ENCODE measurements at places on chromosomes 4 and X.

- H3K36me3 ChIP-seq, result no peaks in the 10 kb centered on the region
- no peak overlapping the region for H3K27ac ChIP-seq
- H3K27me3 ChIP-seq, result no peaks in the 10 kb centered on the region
- no peak overlapping the region for H3K4me3 ChIP-seq
- DNase-seq, result no peak
- H3K4me1 ChIP-seq, result no peaks in the 10 kb centered on the region
Measured at GRCh38 chrX:113973706-113974105, 610.2 kb upstream of the HTR2C start.

DNA sequence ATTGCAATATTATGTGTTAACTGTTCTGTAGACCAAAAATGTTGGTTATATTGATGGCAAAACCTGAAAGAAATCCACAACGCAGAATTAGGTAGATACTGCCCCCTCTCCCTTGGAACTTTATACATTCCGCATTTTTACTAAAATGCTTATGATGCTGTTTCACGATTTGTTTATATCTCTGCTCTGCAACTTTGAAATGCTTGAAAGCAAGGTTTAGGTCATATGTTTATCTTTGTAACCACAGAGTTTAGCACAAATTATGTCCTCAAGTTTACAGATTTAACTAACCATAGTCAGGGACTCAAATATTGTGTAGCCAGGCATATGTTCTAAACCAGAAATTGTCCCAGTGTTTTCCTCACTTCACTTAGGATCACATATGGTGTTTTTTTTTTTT lies 66.1 kb upstream of the H2AZ1 start:
- H3K27me3 ChIP-seq, result no peaks in the 10 kb centered on the region
- H3K27ac ChIP-seq, result no peak overlapping the region
- H3K4me3 ChIP-seq, result no peak overlapping the region
- H3K36me3 ChIP-seq, result no peaks in the 10 kb centered on the region

DNA sequence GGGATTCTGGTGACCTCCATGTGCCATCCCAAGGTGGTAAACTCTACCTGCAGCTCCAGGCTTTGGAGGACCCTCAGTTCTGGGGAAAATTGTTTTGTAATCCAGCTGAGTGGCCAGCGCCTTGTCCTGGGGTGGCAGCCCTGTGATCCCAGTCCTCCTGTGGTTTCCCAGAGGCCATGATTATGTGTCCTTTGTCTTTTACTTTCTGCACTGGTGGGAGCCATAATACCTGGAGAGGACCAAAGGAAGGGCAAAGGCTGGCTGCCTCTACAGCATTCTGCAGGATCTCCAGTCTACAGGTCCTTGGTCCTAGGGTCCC lies 64.0 kb downstream of the NBDY start:
- no peaks in the 10 kb centered on the region for H3K4me1 ChIP-seq
- DNase-seq, result no peak
- H3K27me3 ChIP-seq, result no peaks in the 10 kb centered on the region
- H3K36me3 ChIP-seq, result peaks cover 4% of the 10 kb centered on the region
- H3K4me3 ChIP-seq, result no peak overlapping the region
- H3K27ac ChIP-seq, result no peak overlapping the region

- no peak overlapping the region for H3K4me3 ChIP-seq
- H3K27me3 ChIP-seq, result no peaks in the 10 kb centered on the region
- peak overlapping the region; percentile 8 for H3K27ac ChIP-seq
- H3K4me1 ChIP-seq, result no peaks in the 10 kb centered on the region
Measured at GRCh38 chr4:89254847-89255246, 52.8 kb downstream of the GPRIN3 start.

DNA sequence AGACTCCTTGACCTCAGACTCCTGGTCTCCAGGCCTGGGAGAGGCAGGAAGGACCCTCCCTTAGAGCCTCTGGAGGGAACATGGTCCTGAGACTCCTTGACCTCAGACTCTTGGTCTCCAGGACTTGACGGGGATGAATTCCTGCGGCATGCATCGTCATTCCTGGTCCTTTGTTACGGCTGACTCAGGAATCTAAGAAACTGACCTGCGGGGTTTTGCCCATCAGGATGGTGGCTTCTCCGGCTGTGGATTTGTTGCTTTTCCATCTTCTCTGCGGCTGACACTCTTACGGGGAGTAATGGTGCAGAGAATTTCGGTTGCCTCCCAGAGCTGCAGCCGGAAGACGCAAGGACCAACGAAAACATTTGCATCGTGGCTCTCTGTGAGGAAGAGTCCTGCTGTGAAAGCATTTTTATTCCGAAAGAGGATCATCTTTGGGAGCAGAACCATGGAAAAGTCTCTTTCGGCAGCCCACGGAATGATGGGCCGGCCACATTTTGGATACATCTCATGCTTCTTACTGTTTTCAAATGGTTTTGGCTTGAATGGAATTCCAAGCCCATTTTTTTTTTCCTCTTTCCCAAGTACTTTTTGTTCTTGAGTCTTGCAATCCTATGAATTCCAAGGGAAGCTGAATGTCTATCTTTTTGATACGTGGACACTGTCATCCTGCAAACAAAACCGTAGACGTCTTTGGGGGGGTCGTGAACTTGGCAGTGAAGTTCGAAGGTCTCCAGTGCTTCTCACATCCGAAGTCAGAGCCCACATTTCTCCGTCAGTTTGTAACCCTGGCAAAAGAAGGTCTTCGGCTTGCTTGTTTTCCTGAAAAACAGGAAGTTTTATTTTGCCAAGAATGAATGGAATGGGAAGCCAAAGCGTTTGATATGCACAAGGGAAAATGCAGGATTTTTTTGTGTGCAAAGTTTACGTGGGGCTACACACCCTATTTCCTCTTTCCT lies 36.5 kb downstream of the SHOX start:
- no peak overlapping the region for H3K27ac ChIP-seq
- no peaks in the 10 kb centered on the region for H3K27me3 ChIP-seq
- no peaks in the 10 kb centered on the region for H3K4me1 ChIP-seq
- H3K4me3 ChIP-seq, result no peak overlapping the region
- H3K36me3 ChIP-seq, result no peaks in the 10 kb centered on the region
- DNase-seq, result no peak

DNA sequence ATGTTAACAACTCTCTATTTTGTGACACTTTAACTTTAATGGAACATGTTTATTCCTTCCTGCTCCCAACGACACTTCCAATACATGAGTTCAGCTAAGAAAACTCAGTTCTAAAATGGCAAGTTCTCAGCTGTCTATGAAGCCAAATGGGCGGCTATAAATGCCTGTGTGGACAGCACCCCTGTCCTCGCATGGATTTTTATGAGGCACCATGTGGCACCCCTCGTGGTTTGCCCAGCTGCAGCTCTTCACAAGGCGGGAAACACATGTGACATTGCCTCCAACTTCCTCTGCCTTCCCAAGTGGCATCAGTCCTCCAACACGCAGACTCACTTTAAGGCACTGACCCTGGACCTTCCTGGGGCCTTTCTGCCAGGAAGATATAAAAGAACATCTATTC lies 48.0 kb downstream of the SH3RF1 start:
- H3K4me3 ChIP-seq, result no peak overlapping the region
- H3K36me3 ChIP-seq, result peaks cover 26% of the 10 kb centered on the region
- H3K27ac ChIP-seq, result no peak overlapping the region
- no peak for DNase-seq

DNA sequence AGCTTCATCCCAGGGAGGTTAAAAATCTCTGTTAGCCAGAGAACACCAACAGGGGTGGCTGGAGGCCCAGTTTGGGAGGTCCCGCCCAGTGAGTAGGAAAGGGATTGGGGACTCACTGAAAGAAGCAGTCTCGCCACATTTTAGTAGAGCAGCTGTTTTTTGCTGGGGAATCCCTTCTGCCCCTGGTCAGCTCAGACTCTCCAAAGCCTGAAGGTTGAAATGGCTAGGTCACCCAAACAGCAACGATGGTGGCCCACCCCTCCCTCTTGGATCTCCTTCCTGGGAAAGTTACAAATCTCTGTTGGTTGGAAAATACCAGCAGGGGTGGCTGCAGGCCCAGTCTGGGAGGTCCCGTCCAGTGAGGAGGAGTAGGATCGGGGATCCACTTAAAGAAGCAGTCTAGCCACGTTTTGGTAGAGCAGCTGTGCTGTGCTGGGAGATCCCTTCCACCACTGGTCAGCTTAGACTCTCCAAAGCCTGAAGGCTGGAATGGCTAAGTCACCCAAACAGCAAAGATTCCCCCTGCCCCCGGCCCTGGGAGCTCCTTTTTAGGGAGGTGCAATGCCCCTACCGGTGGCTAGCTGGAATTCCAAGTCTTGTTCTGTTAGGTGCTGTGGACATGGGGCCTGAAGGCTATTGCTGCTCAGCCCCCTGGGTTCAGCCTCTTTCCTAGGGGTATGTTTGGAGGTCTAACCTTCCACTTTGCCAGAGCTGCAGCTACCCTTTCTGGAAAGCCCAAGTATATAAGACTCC lies 40.0 kb upstream of the TEX13A start:
- no peaks in the 10 kb centered on the region for H3K4me1 ChIP-seq
- H3K27ac ChIP-seq, result no peak overlapping the region
- H3K4me3 ChIP-seq, result no peak overlapping the region
- H3K27me3 ChIP-seq, result no peaks in the 10 kb centered on the region
- DNase-seq, result no peak

GRCh38 chrX:153885968-153886903 lies at the start of gene L1CAM:
Gene L1CAM, minus strand, starts transcription at chrX:153886173. Its CDS starts 10,337 bp downstream, at chrX:153875836.
- H3K27me3 ChIP-seq, result peaks cover 29% of the 10 kb centered on the region
- H3K27ac ChIP-seq, result no peak within 1 kb of the TSS
- peak within 1 kb of the TSS; percentile 62 for H3K4me3 ChIP-seq
- H3K36me3 ChIP-seq, result no peaks in the 10 kb centered on the region

- H3K27ac ChIP-seq, result no peak overlapping the region
- H3K4me1 ChIP-seq, result no peaks in the 10 kb centered on the region
- peak; percentile 34 for DNase-seq
- no peaks in the 10 kb centered on the region for H3K36me3 ChIP-seq
- H3K4me3 ChIP-seq, result no peak overlapping the region
Measured at GRCh38 chrX:67780694-67781109, 236.9 kb downstream of the AR start.

GRCh38 chr4:156677131-156677531 lies 294.5 kb downstream of the PDGFC start:
- DNase-seq, result peak; percentile 42
- peak overlapping the region; percentile 39 for H3K27ac ChIP-seq
- no peaks in the 10 kb centered on the region for H3K36me3 ChIP-seq
- no peak overlapping the region for H3K4me3 ChIP-seq

- no peak for DNase-seq
- H3K27me3 ChIP-seq, result no peaks in the 10 kb centered on the region
- H3K4me1 ChIP-seq, result peaks cover 62% of the 10 kb centered on the region
- peak overlapping the region; percentile 96 for H3K27ac ChIP-seq
- H3K36me3 ChIP-seq, result peaks cover 27% of the 10 kb centered on the region
Measured at GRCh38 chrX:70479247-70479921, 34.7 kb downstream of the DLG3 start.

DNA sequence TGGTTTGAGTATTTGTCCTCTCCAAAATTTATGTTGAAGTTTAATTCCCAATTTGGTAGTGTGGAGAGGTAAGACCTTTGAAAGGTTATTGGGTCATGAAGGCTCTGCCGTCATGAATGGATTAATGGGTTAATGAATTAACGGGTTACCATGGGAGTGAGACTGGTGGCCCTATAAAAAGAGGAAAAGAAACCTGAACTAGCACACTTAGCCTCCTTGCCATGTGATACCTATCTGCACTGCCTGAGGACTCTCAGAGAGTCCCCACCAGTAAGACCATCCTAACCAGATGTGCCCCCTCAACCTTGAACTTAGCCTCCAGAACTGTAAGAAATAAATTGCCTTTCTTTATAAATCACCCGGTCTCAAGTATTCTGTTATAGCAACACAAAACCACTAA lies 39.3 kb downstream of the PAGE1 start:
- H3K4me1 ChIP-seq, result no peaks in the 10 kb centered on the region
- peaks cover 49% of the 10 kb centered on the region for H3K27me3 ChIP-seq
- H3K36me3 ChIP-seq, result no peaks in the 10 kb centered on the region
- DNase-seq, result no peak
- no peak overlapping the region for H3K27ac ChIP-seq

DNA sequence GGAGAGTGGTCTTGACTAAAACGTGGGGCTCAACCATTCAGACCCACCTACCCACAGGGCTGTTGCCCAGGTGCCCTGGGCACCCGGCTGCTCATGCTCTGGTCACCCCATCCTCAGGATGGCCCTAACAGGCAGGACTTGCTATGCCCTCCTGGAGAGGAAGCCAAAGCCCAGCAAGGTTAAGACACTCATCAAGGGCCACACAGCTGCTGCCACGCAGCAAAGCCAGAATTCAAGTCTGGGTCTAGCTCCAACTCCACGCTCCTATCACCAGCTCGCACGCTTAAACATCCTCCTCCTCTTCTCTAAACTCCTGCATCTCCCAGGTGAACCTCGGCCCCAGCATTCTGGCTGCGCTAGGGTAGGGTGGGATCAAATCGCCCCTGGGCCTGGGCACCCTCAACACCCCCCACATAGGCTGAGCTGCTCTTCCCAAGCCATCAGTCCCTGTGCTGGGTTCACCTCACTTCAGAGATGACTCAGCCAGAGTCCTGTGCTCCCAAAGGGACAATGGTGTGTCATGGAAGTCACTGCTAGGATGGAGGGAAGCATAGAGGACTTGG lies 54.1 kb downstream of the PPP2R2C start:
- H3K27ac ChIP-seq, result no peak overlapping the region
- H3K4me1 ChIP-seq, result peaks cover 16% of the 10 kb centered on the region
- no peak overlapping the region for H3K4me3 ChIP-seq
- no peak for DNase-seq
- no peaks in the 10 kb centered on the region for H3K27me3 ChIP-seq
- H3K36me3 ChIP-seq, result no peaks in the 10 kb centered on the region

GRCh38 chr4:169210504-169211118 lies 60.1 kb downstream of the SH3RF1 start:
- H3K27ac ChIP-seq, result peak overlapping the region; percentile 14
- peaks cover 37% of the 10 kb centered on the region for H3K36me3 ChIP-seq
- no peak for DNase-seq
- H3K4me1 ChIP-seq, result peaks cover 37% of the 10 kb centered on the region
- no peaks in the 10 kb centered on the region for H3K27me3 ChIP-seq

GRCh38 chrX:13774696-13775095 lies 40.1 kb downstream of the OFD1 start:
- H3K27me3 ChIP-seq, result no peaks in the 10 kb centered on the region
- peaks cover 17% of the 10 kb centered on the region for H3K4me1 ChIP-seq
- no peak for DNase-seq
- no peak overlapping the region for H3K27ac ChIP-seq
- H3K4me3 ChIP-seq, result no peak overlapping the region

- DNase-seq, result no peak
- no peak overlapping the region for H3K4me3 ChIP-seq
- H3K4me1 ChIP-seq, result no peaks in the 10 kb centered on the region
- H3K27me3 ChIP-seq, result peaks cover 94% of the 10 kb centered on the region
- H3K27ac ChIP-seq, result no peak overlapping the region
Measured at GRCh38 chr4:41751449-41752061, 3.0 kb upstream of the PHOX2B start.

DNA sequence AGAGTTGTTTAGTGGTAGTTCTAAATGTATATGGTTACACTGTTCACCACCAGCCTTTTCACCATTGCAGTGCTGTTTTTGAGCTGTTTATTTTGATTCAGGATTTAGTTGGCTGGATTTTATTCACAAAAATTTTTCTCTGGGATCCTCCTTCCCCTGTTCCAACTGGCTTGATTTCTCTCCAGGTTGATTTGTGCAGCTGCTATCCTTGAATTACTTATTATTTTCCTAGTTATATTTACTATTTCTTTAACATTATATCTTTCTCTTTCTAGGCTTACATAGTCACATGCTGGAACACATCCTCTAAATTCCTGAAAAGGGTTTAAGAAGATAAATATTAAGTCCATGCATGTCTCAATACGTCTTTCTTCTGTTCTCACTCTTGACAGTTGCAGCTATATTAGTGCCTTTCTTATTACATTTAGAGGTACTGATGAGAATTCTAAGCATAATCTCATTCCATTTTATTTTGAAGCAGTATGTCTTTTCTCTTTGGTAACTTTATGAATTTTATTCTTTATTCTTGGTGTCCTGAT lies 82.2 kb downstream of the SUPT20HL2 start:
- no peak overlapping the region for H3K4me3 ChIP-seq
- no peak overlapping the region for H3K27ac ChIP-seq
- H3K36me3 ChIP-seq, result no peaks in the 10 kb centered on the region
